ENCODE measurements at places on chromosomes 1 and 21.
A peak's percentile ranks its signal among the peaks of the same experiment; 100 is the strongest.

DNA sequence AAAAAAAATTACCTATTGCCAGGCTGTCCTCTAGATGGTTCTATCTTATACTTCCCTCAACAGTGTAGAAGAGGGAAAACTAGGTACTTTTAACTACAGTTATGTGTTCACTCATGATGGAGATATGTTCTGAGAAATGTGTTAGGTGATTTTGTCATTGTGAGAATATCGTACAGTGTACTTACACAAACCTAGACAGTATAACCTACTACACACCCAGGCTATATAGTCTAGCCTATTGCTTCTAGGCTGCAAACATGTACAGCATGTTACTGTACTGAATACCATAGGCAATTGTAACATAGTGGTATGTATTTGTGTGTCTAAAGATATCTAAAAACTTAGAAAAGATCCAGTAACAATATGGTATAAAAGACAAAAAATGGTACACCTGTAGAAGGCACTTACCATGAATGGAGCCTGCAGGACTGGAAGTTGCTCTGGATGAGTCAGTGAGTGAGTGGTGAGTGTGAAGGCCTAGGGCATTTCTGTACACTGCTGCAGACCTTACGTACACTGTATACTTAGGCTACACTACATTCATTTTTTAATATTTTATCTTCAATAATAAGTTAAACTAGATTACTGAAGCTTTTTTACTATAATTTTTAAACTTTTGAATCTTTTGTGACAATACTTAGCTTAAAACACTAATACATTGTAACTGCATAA lies 13.2 kb downstream of the MGST3 start:
- DNase-seq = no peak

GRCh38 chr1:53962395-53962794 lies 16.2 kb downstream of the LRRC42 start:
- DNase-seq = no peak

DNA sequence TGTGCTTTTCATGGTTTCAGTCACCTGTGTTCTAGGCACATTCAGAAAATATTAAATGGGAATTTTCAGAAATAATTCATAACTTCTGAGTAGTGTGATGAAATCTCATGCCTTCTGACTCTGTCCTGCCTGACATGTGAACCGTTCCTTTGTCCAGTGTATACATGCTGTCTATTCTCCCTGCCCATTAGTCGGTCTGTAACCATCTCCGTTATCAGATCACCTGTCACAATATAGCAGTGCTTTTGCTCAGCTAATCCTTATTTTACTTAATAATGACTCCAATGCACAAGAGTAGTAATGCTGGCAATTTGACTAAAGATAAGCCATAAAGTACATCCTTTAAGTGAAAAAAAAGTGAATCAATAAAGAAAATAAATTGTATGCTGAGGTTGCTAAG lies 597.5 kb downstream of the BRINP3 start:
- no peak for DNase-seq

DNA sequence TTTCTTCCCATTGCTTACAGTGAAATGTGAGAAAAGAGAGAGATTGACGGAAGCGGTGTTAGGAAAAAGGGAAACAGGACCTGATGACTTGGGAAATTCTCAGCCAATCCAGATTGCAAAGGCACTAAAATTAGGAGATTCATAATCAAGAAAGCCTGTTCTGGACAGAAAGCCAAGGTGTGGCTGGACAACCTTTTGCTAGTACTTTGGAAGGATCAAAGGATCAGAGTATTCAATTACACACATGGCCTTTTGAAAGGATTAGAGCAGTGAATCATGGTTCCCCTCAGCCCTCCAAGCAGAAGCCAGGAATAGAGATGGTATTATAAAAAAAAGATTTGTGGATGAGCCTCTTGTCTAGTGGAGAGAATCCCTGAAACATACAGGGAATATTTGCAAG lies 669.8 kb upstream of the ADAMTS5 start:
- DNase-seq = no peak

- no peak for DNase-seq
Measured at GRCh38 chr1:196002906-196003305, 605.3 kb downstream of the KCNT2 start.

DNA sequence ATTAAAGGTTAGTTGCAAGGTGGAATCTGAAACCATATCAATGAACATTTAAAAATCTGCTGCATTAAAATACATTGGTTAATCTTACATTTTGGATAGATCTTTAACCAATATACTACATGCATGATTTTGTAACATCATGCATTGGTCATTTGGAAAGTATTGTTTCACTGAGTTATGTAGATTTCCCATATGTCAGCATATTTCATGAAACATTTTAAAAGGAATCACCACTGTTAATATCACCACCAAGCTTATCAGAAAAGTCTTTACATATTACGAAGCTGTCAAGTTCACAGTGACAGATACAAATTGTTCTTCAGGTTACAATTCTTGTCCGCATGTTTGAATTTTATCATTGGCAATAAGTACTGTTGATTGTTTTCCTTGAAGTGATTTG lies 89.9 kb upstream of the ADGRL2 start:
- DNase-seq = no peak

- DNase-seq = no peak
Measured at GRCh38 chr1:110816945-110817344, 56.0 kb upstream of the CD53 start.

DNA sequence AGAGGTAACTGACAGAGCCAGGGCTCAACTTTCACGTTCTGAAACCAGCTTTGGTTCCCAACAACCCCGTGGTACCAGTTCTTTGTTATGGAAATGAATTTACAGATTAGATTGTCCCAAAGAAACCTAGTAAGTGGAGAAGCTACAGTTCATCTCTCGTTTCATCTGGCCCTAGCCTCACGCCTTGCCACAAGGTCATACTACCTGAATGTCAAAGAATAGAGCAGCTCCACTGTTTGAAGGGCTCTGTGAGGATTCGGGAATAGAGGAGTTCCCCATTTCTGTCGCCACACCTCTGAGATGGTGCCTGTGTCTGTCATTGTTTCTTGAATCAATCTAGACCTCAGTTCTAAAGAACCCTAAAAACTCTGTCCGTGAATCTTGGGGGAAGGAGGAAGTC lies 15.0 kb upstream of the CDC42 start:
- no peak for DNase-seq

DNA sequence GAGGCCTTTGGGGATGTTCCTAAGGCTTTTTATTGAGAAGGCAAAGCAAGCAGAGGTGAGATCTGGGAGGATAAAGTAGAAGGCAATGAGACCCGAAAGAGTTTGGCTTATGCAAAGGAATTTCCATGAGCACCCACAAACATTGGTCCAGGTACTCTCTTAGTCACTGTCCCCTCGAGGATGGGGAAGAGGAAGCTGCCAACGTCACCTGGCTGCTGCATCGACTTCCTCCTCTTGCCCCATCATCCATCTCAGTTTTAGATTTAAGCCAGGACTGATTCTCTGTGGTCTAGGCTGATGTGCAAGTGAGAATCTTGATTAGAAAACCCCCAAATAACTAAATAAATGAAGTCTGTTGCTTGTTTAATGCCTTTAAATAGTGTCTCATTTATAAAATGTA lies 28.7 kb downstream of the RUNX1 start:
- DNase-seq = no peak

DNA sequence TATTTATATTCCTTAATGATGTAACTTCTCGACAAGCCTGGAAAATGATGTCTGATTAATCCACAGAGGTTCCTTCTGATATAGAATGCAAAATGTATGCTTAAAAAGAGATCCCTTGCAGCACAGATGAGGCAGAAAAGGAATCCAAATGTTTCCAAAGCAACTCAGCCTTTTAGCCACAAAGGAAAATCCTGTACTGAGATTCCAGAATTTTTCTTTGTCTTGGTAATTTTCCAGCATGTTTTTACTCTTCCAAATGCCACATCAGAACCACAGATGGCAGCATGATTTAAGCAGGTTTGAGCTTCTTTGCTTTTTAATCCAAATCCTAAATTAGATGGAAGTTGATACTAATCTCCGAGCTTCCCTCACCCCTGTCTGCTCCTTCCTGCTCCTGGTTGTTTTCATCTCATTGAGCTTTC lies 176.4 kb upstream of the PALMD start:
- no peak for DNase-seq

DNA sequence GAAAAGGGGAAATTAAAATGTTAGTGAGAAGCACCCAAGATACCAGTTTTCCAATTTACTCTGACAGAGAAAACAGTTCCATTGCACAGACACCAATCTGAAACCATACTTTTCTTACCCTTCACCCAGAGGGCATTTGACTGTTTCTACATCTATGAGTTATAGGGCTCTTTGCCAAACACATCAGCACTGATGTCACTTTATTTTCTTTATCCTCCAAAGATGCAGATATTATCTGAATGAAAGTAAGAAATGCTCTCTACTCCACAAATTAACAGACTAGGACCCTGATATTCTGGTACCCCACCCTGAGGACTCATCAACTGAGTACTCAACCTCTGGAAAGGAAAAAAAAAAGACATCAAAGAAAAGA lies 24.2 kb upstream of the PEX19 start:
- DNase-seq = no peak

DNA sequence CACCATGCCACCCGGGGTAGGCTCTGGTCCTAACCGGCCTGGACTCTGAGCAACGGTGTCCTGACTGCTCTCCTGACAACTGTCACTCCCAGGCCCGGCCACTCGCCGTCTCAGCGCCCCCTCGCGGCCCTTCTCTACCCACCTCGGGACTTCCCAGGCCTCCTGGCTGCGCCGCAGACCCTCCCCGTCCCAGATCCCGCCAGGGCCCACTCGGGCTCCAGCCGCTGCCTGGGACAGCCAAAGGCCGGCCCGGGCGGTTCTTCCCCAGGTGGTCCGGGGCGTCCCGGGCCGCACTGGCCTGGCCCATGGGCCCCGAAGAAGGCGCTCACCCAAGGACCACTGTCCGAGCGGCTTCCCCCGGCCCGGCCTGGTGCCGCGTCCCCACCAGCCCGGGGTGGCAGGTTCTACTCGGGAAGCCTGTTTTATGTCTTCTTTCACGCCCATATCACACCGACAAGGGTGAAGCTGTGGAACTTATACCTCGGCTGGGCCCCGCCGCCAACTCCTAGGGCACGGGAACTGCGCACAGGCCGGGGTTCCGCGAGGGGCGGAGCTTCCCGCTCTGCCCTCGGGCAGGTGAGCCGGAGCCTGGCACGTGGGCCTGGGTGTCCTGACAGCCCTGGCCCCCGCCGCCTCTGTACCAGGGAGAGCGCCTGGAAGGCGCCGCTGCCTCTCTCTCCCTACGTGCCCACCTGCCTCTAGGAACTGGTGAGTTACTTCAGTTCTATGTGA lies 138.3 kb downstream of the TTLL7 start:
- peak; percentile 53 for DNase-seq

- DNase-seq = peak; percentile 35
Measured at GRCh38 chr21:32770871-32771523, 558 bp downstream of the PAXBP1 start.

DNA sequence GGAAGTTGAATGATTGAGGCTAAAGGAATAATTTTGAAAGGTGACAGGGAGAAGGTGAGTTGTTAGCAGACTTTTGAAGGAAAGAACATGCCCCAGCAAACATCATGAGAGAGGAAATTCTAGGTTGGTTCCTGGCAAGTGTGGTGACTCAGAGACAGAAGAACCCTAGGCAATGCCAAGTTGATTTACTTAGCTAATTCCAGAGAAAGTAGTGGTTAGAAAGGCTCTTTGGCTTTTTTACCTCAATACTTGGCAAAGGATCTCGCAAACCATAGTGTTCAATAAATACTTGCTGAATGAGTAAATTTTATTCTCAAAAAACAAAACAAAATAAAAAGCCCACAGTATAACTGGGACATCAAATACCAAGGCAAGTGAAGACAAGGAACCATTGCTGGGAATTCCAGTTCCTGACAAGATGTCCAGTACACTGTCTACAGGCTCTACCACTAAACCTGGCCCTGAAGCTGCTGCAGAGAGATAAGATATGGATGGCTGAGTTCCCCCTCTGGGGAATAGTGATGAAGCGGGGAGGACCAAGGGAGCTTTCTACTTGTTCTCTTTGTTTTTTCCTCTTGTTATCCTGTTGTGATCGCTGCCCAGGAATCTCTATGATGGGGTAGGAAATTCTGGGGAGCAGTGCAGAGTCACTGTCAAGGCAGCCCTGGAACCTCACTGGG lies 48.2 kb downstream of the IL12RB2 start:
- DNase-seq = no peak

DNA sequence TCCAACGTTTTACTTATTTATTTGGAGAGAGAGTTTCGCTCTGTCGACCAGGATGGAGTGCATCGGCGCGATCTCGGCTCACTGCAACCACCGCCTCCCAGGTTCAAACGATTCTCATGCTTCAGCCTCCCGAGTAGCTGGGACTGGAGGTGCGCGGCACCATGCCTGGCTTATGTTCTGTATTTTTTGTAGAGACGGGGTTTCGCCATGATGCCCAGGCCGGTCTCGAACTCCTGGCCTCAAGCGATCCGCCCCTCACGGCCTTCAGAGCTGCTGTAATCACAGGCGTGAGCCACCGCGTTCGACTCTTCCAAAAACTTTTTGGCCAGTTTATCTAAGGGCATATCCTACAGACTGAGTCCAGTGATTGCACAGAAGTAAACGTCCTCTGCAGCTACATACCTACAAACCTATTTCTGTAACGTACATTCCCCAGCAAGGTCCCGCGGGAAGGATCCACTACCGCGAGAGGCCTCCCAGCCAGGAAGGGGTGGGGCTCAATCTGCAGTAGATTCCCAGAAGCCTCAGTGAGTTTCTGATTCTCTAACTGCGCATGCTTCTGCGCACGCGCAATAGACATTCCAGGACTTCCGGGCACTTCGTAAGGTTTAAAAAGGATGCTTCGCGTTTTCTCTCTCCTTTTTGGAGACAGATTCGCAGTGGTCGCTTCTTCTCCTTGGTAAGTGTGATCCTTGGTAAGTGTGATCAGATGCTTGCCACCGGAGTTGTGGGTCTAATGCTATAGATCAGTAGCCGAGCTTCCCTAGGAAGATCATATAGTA lies at the start of gene RCC1:
Gene RCC1, plus strand, starts transcription at position 638 of the 782 bp plus-strand sequence. CDS start 23,824 bp downstream, outside the sequence.
- peak; percentile 92 for DNase-seq

GRCh38 chr1:159197561-159198557 lies 6.8 kb upstream of the ACKR1 start:
- no peak for DNase-seq

DNA sequence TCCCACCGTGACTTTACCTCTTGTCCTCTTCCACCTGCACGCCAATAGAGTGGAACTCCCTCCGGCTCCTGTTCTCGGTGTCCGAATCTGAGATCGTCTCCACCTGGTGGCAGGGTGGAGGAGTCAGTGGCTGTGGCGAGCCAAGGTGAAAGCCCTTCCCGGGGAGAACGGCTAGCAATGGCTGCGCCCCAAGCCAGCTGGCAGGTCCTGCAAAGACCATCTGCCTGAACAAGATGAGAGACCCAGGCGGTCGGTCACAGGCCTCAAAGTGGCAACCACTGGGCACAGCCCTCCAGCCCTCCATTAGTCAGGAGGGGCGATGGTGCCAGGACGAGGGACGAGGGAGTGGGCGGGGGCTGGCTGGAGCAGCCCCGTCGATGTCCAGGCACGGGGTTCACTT lies 25.4 kb upstream of the SMIM12 start:
- no peak for DNase-seq
